ENCODE measurements at places on chromosomes 7 and 10.

DNA sequence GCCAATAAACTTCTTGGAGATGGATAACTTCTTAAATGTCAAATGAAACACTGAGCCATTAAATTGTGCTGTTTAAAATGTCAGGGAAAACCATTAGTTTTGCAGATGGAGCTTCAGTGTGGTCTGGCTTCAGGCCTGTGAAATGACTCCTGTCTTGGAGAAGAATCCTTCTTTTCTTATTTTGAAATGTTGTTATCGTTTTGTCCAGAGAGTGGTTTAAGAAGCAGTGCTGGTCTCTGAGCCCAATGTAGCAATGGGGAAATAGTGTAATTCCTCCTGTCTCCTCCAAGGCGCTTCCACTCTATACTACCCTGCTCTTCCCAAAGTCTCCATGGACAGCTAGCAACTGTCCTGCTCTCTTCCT, 177.6 kb downstream of the REEP3 start:
- DNase-seq = no peak

GRCh38 chr10:119740096-119740495, 14.2 kb downstream of the INPP5F start:
- no peak for DNase-seq

- DNase-seq = no peak
Observed at GRCh38 chr7:155383756-155384491, 74.0 kb upstream of the EN2 start.

DNA sequence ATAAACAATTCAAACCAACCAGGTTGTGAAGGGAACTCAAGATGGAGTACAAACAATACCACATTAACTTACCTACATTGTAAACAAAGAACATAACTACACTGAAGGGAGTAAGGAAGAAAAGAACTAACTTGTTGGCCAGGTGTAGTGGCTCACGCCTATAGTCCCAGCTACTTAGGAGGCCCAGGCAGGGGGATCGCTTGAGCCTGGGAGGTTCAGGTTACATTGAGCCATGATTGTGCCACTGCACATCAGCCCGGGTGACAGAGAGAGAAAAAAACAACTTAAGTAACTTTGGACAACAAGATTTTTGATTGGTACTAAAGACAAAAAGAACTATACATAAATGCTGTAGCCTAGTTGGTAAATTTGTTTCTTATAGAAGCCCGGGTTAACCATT, 68.8 kb downstream of the TRIL start:
- no peak for DNase-seq

DNA sequence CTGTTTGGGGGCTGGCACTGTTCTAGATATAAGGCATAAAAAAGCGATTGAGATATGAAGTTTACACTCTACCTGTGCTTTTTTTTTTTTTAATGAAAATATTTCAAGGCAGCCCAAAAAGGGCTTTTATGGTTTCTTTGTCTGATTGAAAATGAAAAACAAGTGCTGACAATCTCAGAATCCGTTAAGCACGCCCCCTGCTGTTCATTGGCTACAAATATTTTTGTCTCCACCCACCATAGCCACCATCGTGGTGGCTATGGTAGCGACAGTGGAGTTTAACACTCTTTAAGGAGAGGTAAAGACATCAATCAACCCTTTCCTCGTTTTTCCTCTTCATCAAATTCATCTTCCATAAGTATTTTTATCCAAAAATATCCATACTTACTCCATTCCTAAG, 94.2 kb downstream of the CD36 start:
- DNase-seq = no peak

DNA sequence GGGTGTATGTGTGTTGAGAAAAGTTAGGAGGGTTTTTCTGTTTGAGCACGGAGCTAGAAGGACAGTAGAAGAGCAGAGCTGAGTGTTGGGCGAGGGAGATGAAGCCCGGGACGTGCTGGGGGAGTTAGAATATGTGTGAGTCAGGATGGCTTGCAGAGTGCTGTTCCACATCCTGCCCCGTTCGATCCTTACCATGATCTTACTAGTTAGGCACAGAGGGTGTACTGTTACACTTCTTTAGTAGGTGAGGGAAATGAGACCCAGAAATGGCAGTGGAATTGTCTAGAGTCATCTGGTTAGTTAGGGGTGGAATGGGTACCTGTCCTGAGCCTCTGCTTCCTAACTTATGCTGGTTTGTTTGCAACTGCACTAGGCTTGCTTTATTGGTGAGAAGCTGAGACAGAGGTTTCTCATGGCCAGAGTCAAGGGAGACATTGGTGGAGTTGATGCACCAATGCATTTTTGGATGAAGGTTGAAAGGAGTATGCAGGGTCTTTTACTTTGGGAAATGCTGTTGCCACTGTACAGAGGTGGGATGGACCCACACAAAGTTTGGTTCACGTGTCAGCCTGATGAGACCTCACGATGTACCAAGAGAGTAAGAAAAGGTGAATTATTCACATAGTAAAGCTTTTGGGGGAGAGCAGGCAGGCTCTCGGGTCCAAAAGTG, 42.4 kb downstream of the CCNY start:
- no peak for DNase-seq

DNA sequence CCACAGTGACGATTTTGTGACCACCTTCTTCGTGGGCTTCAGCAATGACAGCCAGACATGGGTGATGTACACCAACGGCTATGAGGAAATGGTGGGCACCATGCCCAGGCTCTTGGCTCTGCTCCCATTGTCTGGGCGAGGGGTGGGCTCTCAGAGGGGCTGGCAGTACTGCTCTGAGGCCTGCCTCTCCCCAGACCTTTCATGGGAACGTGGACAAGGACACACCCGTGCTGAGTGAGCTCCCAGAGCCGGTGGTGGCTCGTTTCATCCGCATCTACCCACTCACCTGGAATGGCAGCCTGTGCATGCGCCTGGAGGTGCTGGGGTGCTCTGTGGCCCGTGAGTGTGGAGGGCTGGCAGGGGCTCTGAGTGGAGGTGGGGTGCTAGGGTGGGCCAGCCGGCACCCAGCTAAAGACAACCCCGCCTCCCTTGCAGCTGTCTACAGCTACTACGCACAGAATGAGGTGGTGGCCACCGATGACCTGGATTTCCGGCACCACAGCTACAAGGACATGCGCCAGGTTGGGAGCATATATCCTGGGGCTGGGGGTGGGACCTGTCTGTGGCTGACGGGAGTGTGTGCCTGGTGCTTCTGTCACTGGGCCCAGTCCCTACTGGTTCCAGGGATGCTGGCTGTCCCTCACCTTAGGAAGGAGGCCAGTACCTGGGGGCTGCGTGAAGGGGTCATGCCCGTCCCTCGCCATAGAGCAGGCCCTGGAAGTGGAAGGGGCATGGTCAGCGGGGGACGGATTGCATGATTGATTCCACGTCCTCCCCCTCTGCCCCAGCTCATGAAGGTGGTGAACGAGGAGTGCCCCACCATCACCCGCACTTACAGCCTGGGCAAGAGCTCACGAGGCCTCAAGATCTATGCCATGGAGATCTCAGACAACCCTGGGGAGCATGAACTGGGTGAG, 6.8 kb downstream of the AEBP1 start:
- no peak for DNase-seq

DNA sequence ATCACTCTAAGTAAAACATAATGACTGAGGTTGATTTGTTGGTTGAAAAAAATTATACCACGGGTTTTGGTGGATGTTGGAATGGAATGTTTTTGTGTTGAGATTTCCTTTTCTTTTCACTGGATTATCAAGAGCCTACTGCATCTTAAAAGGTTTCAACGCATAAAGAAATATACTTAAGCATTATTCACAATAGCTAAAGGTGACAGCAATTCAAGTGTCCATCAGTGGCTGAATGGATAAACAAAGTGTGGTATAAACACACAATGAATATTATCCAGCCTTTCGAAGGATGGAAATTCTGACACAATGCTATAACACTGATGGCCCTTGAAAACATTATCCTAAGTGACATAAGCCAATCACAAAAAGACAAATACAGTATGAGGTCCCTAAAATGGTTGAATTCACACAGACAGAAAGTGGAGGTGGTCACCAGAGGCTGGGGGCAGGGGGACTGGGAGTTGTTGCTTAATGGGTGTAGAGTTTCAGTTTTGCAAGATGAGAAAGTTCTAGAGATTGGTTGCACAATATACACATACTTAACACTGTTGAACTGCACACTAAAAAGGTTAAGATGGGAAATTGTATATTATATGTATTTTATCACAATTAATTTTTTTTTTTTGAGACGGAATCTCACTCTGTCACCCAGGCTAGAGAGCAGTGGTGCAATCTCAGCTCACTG, 122.3 kb downstream of the NRP1 start:
- no peak for DNase-seq

DNA sequence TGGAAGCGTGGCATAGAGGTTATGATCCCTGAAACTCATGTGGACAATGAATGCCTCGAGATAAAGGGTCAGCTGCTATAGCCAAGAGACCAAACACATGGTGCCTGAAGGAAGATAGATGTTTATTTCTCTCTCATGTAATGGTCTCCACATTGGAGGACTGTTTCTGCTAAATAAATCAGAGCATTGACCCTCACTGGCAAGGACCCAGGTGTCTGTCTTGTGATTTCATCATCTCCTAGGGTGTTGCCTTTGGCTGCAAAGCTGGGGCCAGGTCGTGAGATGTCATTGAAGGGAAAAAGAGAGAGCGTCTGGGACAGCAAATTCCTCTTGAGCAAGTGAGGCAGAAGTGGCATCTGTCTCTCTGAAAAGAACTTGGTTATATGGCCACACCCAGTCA, 64.6 kb downstream of the JCAD start:
- DNase-seq = no peak

DNA sequence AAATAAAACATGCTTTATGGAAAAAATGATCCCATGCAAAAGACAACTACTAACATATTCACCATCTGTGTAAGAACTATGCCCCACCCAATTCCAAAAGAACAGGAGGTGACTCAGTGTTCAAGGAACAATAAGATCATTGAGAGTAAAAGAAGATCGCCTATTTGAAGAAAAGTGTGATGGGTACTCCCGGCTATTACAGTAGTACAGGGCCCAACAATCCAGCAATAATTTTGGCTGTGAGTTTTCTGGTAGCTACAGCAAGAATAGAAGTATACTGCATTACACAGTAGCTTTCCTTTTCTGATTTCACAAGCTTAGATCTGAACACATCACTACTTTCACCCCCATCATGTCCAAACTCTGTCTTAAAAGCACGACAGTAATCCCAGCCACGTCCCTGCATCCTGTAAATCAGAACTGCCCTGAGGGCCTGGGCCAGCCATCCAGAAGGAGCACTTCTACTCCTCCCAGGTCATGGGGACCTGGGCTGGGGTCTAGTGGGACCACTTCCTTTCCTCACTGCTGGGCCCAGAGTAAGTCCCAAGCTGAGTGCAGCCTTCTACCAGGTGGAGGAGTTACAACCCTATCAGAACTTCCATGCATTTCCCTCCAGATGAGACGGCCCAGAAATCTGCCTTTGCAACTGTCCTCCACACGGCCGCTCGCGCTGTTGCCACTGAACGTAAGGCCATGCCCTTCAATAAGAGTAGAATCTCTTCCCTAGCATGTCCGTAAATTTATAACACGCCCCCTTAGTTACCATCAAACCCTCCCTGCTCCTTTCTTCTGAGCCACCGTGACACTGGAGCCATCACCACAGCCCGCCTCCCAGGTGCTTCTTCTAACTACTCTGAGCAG, 7.9 kb downstream of the ESYT2 start:
- no peak for DNase-seq

GRCh38 chr7:146116521-146117222, at the start of gene CNTNAP2:
TSS of gene CNTNAP2 (plus strand) at chr7:146116801. CDS start at chr7:146116877, 76 bp downstream.
- no peak for DNase-seq

DNA sequence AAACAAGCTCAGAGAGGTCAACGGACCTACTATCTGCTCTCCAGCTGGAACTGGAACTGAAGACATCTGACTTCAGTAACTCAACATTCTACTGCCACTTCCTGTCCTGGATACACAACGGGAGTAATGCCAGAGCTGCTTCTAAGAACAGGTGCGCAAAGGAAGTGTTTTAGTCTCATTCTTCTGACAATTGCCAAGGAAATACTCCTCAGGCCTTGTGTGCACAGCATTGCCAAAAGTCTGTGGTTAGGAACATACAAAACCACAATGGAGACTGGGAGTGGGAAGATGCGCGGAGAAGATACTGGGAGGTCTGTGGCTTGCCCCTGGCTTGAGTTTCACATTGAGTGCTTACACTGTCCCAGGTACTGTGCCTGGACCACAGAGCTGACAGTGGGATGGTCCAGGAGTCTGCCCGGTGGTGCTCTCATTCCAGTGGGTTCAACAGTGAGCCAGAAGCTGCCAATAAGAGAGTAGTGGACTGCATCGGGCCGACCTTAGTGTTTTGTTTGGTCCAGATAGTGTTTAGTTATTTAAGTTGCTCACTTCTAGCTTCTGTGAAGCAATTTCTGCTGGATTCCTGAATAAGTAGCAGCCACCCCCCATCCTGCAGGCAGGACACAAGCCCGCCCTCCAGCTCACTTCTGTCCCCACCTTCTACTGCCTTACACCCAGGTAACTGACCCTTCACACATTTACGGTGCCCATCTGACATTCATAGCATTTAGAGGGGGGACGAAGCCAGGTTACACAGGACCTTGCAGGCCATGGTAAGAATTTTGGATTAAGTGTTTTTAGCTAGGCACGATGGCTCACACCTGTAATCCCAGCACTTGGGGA, 10.3 kb downstream of the TBL2 start:
- no peak for DNase-seq

DNA sequence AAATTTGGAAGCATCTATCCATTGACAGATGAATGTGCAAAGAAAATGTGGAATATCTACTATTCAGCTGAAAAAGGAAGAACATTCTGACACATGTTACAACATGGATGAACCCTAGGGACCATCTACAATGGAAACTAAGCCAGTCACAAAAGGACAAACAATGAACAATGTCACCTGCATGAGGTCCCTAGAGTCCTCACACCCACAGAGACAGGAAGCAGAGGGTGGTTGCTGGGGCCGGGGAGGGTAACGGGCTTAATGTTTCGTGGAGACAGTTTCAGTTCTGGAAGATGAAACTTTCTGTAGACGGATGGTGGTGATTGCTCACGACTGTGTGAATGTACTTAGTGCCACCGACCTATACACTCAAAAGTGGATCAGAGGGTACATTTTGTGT, 282.9 kb downstream of the ADARB2 start:
- DNase-seq = no peak

- no peak for DNase-seq
Observed at GRCh38 chr10:122282253-122282671, 11.2 kb downstream of the BTBD16 start.

Measured in activated T-helper 2 cell treated with anti-CD3 and anti-CD28 coated beads, Interferon-gamma antibody, Interleukin-2, Interleukin-4, amounts not matched to agents 10 μg/mL and 5 μg/mL and 100 μg/mL, durations not matched to agents 14 hours and 24 hours and 36 hours (primary cell).